HS-5 (cell line): ENCODE measurements at places on chromosomes 6 and 20.

DNA sequence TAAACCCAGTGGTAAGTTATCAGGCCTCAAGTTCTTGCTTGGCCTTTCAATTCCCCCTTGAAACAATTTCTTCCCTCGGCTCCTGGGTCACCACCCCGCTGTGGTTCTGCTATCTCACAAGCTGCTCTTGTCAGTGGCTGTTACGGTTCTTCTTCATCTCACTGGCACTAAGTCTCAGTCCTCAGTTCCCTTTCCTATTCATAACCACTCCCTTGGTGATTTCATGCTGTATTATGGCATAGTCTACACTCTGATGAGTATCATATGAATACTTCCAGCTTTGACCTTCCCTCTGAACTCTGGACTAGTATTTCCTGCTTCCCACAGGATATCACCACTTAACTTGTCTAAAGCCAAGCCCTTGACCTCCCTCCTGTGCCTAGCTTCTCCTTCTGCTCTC lies 7.9 kb downstream of the TAAR1 start:
- no peak for DNase-seq

GRCh38 chr6:84074988-84075781 lies 41.6 kb downstream of the MRAP2 start:
- no peak for DNase-seq

- no peak for DNase-seq
Observed at GRCh38 chr6:130385064-130385695, 19.4 kb downstream of the TMEM200A start.

DNA sequence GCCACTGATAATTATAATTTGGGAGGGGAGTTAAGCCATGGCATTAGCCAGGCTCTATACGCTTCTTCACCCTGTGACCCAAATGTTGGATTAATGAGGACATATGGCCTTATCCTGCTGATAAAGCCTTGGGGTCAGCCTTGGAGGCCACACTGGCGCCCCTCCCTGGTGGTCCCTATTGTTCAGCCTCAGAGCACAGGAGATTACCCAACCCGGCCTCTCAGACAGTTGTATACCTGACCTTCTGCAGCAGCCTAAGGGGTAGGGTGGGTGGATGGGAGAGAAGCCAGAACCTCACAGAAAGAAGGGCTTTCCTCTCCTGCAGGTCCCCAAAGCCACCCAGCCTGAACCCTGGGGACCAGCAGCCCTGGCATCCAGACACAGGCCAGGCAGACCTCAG lies 76.8 kb downstream of the LINC00237 start:
- DNase-seq = no peak

GRCh38 chr6:165858586-165858985 lies 195.5 kb upstream of the PDE10A start:
- no peak for DNase-seq

- DNase-seq = no peak
Observed at GRCh38 chr6:86030875-86031274, 388.2 kb upstream of the SYNCRIP start.

DNA sequence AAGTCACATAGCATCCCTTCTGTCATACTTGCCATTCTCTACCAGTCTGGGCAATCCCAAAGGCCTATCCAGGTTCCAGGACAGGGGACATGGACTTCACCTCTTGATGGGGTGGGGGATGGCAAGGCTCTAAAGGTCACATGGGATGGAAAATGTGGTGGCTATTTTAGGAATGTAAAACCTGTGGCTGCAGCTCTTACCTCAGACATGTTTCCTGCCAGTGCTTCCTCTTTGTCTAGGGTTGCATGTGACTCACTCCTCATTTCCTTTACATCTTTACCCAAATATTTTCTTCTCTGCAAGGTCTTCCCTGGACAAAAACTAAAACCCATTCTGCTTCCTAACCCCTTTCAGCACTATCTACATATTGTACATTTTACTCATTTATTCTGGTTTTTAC lies 135.7 kb downstream of the BTBD3 start:
- peak; percentile 57 for DNase-seq

- no peak for DNase-seq
Observed at GRCh38 chr6:74733830-74734620, 471.8 kb downstream of the COL12A1 start.

DNA sequence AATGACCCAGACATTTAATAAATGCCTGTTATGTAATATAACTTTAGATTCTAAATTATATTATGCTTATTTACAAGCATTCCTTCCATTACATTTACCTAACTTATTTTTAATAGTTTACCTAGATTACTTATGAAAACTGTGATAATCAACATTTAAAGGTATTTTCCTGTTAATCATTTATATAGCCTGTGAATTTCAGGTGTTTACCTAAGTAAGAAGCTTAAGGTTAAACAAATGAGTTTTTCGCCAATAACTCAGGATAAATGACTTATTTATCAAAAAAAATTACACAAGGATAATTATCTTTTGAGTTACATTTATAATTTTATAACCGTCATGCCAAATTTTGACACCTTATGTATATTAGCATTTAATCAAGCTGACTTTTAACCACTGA lies 35.5 kb downstream of the UBD start:
- no peak for DNase-seq

DNA sequence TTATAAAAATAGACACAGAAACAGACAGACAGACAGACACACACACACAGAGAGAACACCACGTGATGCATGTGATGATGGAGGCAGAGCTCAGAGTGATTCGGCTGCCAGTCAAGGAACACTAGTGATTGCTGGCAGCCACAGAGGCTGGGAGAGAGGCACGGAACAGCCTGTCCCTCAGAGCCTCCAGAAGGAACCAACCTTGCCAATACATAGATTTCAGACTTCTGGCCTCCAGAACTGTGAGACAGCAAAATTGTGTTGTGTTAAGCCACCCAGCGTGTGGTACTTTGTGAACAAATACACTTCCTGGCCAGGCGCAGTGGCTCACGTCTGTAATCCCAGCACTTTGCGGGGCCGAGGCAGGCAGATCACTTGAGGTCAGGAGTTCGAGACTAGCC lies 9.5 kb upstream of the PARD6B start:
- no peak for DNase-seq

GRCh38 chr20:48238326-48238725 lies 453.0 kb upstream of the SULF2 start:
- DNase-seq = peak; percentile 84

- DNase-seq = no peak
Observed at GRCh38 chr6:158706369-158706982, 56.6 kb downstream of the SYTL3 start.

DNA sequence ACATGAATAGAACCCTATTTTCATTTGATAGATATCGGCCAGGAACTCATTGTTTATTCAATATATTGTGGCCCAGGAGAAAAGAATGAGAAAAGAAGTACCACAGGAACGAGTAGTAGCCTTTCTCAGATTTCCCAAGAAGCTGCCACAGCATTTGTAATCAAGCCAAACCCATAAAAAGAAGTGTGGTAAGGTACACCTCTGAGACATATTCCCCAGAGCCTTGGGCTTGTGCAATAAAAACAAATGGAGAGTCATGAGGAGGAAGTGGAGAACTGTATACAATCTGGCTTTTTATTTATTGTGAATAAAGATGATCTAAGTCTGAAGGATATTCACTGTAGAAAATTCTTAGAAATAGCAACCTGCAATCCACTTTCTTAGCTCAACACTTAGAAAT lies 36.7 kb downstream of the KIF6 start:
- peak; percentile 76 for DNase-seq

- peak; percentile 10 for DNase-seq
Observed at GRCh38 chr20:22453244-22454080, 130.9 kb downstream of the FOXA2 start.

GRCh38 chr6:74574794-74575193 lies 631.1 kb downstream of the COL12A1 start:
- DNase-seq = no peak

GRCh38 chr6:106143665-106144064 lies 57.5 kb downstream of the PRDM1 start:
- DNase-seq = no peak

- no peak for DNase-seq
Observed at GRCh38 chr20:58208944-58209343, 19.5 kb downstream of the ANKRD60 start.

- no peak for DNase-seq
Observed at GRCh38 chr6:53547166-53547810, 2.4 kb upstream of the GCLC start.

DNA sequence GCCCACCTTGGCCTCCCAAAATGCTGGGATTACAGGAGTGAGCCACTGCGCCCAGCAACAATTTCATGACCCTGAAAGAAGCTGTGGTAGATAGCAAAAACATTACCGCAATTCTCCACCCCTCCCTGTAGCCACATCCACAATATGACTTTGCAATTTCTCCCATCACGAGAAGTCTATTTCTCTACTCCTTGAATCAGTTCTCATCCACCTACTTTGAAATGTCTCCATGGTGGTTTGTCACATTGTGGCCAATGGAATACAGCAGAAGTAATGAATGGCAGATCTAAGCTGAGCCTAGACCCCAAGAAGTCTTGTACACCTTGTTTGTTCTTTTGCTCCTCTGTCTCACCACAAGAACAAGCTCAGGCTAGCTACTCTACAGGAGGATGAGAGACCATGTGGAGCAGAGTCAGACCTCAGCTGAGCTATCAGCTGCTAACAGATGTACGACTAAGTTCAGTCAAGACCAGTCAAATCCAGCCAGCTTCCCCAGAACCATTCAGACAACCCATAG lies 6.3 kb downstream of the OXT start:
- DNase-seq = no peak

DNA sequence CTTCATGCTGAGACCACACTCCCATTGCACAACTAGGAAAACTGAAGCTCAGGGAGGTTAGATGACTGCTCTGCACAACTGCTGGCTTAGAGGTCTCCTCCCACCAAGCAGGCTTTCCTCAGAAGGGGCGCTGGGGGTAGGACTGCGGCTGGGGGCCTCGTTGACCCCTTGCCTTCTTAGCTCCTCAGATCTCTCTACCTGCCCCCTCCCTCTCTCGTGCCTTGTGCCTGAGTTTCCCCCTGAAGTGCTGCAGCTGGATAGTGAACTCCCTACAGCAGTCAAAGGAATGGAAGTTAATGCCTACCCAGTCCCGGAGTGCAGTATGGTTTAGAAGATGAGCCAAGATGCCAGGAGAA lies 149.8 kb downstream of the GRM4 start:
- no peak for DNase-seq

GRCh38 chr6:16982807-16983206 lies 119.0 kb upstream of the STMND1 start:
- DNase-seq = peak; percentile 69

DNA sequence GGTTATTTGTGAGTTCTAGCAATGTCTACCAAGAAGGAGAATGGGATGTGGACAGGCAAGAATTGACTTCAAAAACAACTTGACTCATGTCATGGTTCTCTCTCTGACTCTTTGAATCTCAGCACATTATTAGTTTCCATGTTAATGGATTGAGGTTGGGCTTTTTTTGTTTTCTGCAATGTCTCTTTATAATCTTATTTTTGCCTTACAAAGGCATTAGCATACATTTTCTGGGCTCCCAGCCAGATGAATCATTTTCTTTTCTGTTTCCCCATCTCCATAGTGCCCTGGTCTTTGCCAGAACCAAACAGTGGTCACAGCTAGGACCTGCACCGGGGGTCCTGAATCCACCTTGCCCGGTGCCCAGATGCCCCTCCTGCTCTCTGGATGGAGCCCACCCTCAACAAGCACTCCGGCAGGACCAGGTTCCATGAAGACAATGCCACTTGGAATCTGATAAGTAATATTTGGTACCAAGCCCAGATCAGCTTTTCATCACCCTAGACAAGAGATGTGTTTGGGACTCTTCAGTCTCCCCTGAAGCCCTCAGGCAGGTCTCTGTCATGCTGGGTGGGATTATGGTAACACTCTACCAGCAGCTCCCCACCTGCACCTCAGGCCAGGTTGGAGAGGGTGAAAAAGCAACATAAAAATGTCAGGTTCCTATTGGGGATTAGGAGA lies 266.7 kb upstream of the SULF2 start:
- peak; percentile 78 for DNase-seq

DNA sequence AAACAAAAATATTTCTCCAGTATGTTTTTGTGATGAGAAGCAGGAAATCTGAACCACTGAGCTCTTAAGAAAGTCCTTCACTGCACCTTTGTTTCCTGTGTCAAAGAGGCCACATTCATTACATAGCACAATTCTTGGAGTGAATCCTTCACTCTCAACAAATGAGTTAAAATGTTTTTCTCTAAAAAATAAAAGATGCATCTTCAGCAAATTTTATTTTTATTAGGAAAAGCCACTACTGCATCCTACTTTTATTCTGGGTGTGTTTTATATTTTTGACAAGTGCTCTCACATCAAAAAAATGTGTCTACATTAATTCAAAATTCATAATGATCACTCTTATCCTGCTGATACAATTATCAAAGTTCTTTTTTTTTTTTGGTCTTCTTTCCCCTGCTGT lies 76.3 kb downstream of the PLCB4 start:
- DNase-seq = no peak

- DNase-seq = no peak
Observed at GRCh38 chr6:139242457-139243240, 49.1 kb downstream of the TXLNB start.

- DNase-seq = no peak
Observed at GRCh38 chr6:137846274-137846673, 20.8 kb upstream of the TNFAIP3 start.

GRCh38 chr20:3483309-3483708 lies 12.5 kb downstream of the ATRN start:
- no peak for DNase-seq

GRCh38 chr20:53579266-53579580 lies 14.4 kb downstream of the ZNF217 start:
- DNase-seq = no peak

- DNase-seq = no peak
Observed at GRCh38 chr6:89386917-89387491, 25.1 kb downstream of the RRAGD start.

DNA sequence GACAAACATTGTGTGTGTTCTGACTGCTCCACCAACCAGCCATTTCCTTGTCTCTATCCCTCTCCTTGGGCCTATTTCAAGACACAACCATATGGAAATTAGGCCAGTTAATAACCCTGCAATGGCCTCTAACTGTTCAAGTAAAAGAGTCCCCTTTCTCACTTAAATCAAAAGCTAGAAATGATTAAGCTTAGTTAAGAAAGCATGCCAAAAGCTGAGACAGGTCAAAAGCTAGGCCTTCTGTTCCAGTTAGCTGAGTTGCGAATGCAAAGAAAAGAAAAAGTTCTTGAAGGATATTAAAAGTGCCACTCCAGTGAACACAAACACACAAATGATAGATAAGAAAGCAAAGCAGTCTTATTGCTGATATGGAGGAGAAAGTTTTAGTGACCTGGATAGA lies 22.5 kb downstream of the SERINC1 start:
- DNase-seq = no peak

DNA sequence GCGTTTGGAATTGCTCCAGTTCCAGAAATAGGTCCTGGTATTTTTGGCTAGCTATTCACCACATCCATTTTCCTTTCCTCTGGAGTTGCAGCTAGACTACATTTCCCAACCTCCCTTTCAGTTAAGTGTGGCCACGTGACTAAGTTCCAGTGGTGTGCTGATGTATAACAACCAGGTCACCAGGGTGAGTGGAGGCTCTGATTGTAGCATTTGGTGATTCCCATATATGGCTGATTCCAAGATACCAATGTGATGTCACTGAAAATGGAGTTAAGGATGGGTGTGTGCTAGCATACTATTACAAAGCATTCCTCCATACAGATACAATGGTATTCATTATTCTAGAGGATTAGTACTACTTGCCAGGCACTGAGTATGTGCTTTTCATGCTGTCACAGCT lies 49.7 kb upstream of the STK35 start:
- DNase-seq = no peak
